NCI-H1436 (cell line): ENCODE measurements at places on chromosomes 16 and 17.

GRCh38 chr17:50550661-50551432 is 3.9 kb downstream of the SPATA20 start:
- peak; percentile 52 for DNase-seq

- DNase-seq, result no peak
These were observed 5.5 kb downstream of the TRAF7 start for GRCh38 chr16:2160915-2161551.

DNA sequence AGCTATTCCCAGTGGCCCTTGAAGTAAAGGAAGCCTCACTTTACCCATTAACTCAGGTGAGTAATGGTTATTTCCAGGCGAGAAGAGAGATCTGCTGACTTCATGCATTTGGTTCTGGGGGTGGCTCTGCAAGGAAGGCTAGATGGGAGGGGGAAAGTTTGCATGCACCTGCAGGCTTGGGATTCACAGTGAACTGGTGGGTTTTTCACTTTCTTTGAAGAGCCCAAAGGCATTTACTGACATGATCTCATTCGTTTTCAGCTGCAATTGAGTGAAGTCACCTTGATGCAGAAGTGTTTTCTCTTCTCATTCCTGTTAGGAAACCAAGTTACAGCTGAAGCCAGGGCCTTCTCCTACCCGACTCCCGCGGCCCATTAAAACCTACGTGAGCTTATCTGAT is 131.0 kb upstream of the N4BP1 start:
- no peak for DNase-seq

DNA sequence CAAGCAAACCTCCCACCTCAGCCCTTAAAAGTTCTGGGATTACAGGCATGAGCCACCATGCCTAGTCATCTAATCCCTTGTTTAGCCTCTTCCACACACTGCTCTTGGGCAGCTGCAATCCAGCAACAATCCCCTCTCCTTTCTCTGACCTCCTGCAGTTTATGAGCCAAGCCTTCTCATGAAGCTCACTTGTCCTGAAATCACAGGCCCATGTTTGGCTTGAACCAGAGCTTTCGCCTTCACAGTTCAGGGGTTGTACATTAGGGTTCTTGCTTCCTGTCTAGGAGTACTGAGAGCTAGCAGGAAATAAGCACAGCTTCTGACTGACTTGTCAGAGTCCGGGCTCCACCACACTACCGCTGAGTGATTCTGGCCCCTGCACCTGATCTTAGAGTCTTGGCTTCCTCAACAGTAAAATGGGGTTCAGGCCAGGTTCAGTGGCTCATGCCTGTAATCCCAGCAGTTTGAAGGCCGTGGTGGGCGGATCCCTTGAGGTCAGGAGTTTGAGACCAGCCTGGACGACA is 16.3 kb downstream of the ERAL1 start:
- no peak for DNase-seq

GRCh38 chr16:57537581-57538234 is 1.3 kb upstream of the CCDC102A start:
- no peak for DNase-seq

- no peak for DNase-seq
These were observed 80.4 kb upstream of the ERCC4 start for GRCh38 chr16:13839577-13839976.

DNA sequence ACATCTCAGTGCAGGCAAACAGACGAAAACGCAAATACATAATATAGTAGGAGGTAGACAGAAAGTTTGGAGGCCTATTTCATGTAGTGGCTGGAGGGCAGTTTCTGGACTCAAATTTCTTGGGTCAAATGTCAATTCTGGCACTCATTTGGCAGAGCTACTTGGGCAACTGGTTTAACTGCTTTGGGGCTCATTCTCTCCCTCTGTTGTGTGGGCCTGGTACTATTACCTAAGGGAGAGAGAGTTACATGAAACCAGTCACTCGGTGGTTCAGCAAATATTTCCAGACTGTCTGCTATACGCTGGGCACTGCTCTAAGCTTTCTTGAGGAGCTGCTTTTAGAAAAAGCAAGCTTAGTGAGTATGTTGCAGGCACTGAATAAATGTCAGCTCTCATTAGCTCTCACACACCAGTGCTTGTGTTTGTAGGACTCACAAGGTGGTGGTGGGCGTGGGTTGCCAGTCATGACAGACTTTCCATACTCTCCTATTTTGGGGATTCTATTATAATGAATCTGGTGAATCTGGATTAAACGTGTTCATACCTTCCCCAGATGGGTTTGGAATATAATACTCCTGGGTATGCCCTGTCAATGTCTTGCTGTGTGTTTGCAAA is 1.8 kb upstream of the SHISA9 start:
- no peak for DNase-seq

DNA sequence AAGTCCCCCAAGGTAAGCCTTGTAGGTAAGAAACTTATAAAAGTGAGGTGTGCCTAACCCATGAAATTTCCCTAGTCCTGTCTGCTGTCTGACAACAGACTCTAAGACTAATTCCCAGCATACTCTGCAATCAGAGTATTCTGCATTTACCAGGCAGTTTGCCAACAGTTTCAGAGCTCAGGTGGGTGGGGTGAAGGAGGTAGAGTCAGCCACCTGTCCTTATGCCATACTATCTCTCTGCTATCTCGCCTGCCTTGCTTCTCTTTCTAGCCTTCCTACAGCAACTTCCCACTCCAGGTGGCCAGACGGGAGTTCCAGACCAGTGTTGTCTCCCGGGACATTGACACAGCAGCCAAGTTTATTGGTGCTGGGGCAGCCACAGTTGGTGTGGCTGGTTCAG is 2.3 kb downstream of the ATP5MC1 start:
- no peak for DNase-seq
